Natural killer cell (primary cell): ENCODE measurements at places on chromosomes 5 and 9. TPM values are rescaled to one million over a fixed set of nuclear protein-coding genes. Genes with fewer than 3 reads are reported as not detected.

DNA sequence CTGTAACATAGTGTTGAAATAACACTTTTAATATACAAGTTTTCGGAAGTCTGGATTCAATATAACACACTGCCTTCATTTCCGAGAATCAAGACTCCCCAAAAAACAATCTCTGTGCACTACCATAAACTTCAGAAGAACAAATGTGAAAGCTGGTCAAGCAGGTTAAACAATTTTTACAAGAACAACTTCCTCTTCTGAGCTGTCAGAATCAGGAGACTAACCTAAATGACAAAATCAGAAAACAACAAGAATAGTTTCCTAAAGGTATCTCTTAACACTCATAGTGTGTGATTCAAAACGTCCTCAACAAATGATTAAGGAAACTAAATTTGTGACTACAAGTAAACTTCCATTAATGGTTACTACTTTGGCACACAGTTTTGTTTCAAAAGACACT is 11.6 kb downstream of the C9orf72 start:
- DNase-seq: no peak

C9 gene
- total RNA-seq: not detected

ZFP37 gene
- total RNA-seq: 1.7 TPM

DNA sequence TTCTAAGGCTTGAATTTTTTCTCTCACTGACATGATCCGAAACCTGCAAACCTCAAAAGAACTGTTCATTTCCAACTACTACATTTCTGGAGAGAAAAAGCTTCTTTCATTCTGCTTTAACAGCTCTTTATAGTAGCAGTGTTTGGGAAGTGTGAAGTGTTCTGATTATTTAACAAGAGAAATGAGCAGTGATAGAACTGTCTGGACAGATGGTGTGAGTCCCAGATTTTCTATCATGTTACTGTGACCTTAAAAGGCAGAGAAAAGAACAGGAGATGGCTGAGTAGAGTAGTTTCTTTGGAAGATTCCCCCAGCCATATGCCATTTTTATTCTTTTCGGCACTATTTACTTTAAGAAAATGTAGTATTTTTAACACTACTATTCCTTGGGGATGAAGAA is 41.3 kb upstream of the TAL2 start:
- no peak for DNase-seq

ALDOB gene
- not detected for total RNA-seq

OR5C1 gene
- not detected for total RNA-seq
